ENCODE measurements at places on chromosomes 6 and 20.
A peak's percentile ranks its signal among the peaks of the same experiment; 100 is the strongest.

DNA sequence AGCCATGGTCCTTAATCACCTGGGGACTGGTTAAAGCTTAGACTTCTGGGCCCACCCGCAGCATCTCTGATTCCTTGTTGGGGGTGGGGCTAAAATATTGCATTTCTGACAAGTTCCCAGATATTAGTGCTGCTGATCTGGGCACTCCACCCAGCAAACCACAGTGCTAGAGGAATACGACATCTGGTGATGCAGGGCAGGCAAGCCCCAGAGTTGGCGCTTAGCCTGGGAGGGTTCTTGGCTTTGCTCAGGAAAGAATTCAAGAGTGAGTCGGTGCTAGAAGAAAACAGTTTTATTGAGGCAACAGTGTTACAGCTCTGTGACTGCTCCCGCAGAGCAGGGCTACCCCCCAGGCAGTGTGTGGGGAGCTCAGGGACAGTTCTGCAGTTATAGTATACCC is 210.7 kb downstream of the TFAP2C start:
- DNase-seq = no peak

DNA sequence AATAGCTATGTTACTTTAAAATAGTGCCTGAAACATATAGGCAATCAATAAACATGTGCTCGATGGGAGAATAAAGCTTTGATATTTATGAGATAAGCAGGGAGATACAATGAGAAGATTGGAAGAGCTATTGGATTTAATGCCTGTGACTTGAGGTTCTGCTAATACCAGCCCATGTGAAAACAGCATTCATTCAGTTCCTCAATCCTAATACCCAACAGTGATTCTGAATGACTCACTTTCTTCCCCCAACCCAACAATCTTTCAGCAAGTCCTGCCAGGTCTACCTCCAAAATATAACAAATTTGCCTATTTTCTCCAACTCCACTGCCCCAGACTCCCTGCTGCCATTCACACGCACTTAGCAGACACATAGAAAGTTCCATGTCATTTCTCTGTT is 26.6 kb upstream of the KLHL31 start:
- DNase-seq = no peak

- DNase-seq = no peak
Measured at GRCh38 chr20:14829906-14830305, 492.5 kb upstream of the FLRT3 start.

- no peak for DNase-seq
Measured at GRCh38 chr6:39929733-39930461, 4.4 kb downstream of the MOCS1 start.

GRCh38 chr6:157224951-157225574 is 98.3 kb downstream of the TMEM242 start:
- no peak for DNase-seq

GRCh38 chr20:8398263-8399051 is 266.4 kb downstream of the PLCB1 start:
- DNase-seq = no peak

DNA sequence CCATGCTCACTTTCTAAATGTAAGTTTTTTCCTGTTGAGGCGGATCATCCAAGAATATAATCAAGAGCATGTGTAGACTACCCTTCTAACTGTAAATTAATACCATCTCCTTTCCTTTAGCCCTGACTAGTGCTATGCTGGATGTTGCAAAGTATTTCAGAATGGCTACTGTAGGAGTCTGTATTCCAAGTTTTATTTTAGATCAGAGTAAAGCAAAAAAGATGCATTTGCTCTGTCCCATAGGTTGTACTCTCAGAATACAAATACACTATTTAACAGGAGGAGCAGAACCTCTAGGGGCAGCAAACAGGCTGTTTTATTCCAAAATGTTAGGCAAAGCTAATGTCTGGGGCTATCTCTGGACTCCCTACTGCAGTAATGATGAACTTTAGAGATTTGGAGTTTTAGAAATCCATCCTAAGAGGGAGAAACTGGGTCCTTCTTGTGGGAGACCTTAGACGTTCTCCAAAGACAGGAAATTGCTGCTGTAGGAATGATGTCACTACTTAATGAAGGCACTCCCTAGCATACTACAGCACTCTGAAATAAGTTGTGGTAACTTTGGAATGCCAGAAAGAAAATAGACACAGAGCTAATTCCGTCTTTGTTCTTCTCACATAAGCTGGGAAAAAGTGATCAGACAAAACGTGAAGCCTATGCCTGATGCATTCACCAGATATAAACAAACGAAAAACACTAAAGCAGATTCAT is 392.4 kb upstream of the HS3ST5 start:
- DNase-seq = no peak

- DNase-seq = no peak
Measured at GRCh38 chr6:157996918-157997702, 15.4 kb downstream of the SYNJ2 start.

- DNase-seq = no peak
Measured at GRCh38 chr6:168404560-168404959, 36.4 kb upstream of the SMOC2 start.

DNA sequence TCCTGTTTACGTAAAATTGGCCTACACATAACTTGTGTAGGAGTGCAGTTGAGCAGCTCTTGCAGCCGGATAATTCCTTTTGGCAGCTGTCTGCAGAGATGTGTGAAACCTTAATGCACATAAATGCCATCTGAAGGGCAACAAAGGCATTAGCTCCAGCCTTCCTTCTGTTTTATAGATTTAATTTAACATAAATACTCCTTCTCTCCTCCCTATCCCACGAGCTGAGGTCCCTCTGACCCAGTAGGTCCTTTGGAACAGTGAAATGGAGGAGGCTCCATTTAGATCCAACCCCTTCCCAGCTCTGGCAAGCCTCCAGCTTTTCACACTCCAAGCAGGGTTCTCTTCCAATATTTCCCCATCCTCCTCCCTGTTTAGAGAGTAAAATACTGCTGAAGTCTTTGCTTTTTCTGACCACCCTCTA is 6.5 kb downstream of the PLEKHG1 start:
- no peak for DNase-seq

DNA sequence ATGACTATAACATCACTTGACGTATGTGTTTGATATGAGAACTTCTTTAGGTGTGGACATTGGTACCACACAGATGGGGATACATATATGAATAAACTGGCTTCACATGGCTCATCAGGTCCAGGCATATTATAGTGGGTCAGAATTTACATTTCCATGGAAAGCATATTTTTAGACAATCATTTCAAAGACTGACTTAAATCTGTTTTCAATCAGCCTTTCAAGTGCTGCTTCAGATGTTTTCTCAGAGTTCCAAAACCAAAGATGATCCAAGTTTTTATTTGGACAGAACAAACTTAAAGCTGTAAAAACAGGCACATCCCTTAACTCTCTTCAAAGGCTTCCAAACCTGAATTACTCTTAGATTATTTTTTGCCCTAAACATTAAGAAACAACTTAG is 88.1 kb downstream of the PRSS35 start:
- DNase-seq = no peak

DNA sequence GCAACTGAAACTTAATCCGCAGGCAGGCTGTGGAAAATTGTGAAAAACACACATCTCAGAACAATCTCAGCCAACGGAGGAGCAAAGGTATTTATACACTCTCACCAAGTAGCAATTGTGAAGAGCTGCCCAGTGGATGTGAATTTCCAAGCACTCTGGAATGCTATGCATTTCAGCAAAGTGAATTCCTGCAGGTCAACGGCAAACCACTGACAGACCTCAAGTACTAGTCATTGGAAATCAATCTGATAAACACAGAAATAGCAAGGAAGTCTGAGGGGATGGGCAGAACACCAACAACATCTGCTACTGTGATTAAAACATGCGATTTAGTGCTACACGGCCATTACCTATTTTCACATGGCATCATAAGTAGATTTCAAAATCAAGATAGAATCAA is 429.1 kb downstream of the HTR1B start:
- no peak for DNase-seq

DNA sequence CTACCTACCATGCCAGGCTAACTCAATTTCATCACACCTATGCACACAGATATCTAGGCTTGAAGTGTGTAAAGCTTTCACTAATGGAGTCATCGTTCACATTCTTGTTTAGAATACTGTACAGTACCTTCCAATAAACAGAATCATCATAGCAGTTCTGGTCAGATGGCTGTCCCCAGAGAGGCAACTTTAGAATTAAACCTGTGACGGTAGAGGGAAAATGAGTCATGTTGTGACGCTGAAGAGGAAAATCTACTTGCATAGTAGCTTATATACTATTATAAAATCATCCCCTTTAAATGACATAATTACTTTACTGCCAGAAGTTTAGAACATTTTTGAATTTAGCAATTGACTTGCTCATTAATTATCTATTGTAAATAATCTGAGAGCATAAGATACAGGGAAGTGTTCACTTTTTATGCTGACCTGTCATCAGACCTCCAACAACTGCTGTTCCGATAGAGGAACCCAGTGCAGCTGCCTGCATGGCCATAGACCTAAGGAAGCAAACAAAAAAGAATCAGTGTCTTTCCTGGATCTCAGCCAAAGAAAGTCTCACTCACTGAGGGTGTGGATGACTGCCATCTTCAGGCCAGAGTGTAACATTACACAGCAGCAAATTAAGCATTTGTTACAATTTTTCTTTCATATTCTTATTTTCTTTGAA is 29.8 kb downstream of the RHAG start:
- no peak for DNase-seq

DNA sequence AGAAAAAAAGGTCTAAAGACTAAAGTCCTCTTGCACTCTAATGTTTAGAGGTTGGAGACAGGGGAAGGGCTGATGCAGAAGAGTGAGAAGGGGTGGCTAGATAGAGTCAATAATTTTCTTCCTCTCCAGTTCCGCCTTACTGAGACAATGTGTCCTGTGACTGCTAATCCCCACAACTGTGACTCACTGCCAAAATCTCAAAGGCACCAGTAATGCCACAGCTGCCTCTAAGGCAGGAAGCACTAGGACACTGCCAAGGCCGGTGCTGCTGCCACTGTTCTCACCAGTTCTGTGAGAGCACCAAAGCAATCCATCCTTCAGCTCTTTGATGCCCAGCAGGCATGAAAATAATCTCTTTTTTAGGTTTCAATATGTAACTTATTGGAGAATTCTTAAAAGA is 701.9 kb upstream of the MAP3K7 start:
- DNase-seq = no peak

GRCh38 chr20:18567739-18568091 is 483 bp downstream of the SMIM26 start:
- no peak for DNase-seq

GRCh38 chr20:34334654-34335407 is 28.2 kb upstream of the ITCH start:
- DNase-seq = no peak

DNA sequence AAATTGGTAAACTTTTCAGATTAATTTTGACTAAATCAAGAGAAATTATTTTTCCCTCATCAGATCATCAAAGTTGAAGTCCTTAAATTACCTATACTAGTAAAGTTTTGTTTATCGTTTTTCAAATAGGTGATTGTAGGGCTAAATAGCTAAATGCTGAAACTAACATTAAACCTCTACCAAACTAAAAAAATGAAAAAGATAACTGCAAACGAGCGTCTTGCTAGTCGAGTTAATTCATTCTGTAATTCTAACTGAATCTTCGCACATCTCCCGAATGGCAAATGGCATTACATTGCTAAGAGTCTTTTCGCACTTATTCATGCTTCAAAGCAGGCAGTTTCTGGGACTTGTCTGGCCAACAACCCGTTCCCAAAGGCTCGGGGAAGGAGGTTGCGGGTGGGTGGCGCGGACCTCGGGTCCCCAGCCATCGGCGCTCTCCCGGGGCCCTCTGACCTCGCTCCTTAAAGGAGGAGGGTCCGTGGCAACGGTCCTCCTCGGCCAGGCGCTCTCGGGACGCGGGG is 43.8 kb downstream of the POPDC3 start:
- DNase-seq = no peak

DNA sequence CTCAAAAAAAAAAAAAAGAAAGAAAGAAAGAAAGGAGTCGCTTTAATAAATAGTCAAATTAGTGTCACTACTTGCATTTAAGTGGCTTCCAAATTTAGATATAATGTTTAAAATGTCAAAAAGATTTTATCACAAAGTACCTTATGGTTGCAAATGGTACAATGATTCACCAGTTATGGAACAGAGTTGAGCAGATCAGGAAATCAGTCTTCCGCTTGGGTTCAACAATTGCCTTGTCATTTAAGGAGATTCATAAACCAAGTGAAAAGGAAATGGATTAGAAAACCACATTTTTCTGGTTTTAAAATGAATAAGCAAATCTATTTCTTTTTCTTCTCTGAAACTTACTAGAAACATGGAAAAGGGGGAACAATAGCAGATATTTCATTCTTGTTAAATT is 94.8 kb upstream of the PTPRT start:
- DNase-seq = no peak

- DNase-seq = no peak
Measured at GRCh38 chr6:3948866-3949265, 99.7 kb downstream of the FAM50B start.

- DNase-seq = no peak
Measured at GRCh38 chr20:37405351-37405897, 59.5 kb downstream of the SRC start.

DNA sequence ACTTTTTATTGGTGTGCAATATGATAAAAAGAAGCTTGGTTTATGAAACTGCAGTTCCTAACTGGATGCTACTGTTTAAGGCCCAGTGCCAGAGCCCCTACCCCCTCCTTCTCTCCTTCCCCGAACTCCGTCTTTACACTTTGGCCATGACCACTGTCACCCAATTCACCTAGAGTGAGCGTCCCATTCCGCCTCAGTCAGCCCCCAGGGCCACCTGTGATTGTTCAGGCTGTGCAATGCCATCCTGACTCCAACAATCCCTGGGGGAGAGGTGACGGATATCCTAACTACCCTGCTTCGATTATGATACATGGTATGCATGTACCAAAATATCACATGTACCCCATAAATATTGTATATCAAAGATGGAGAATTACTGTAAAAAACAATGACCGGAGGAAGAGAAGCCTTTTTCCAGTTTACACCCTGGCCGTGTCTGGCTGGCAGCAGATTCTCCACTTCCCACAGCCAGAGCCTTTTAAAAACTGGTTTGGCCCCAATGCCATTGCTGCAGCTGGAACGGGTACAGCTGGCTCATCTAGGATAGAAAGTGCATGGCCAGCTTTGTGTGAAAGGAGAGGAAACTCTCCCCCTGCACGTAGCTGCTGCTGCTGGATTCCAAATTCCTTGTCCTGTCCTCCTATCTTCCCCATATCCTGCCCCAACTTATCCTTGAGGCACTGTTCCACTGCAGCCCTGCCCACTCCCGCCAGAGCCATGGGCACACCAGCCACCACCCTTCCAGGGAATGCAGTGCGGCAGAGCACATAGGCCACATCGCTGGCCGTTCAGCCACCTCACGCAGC is 99.7 kb downstream of the JPH2 start:
- DNase-seq = peak; percentile 52

- DNase-seq = no peak
Measured at GRCh38 chr6:78199044-78199443, 546.2 kb downstream of the MEI4 start.

GRCh38 chr20:25739615-25740320 is 43.1 kb upstream of the ZNF337 start:
- no peak for DNase-seq

DNA sequence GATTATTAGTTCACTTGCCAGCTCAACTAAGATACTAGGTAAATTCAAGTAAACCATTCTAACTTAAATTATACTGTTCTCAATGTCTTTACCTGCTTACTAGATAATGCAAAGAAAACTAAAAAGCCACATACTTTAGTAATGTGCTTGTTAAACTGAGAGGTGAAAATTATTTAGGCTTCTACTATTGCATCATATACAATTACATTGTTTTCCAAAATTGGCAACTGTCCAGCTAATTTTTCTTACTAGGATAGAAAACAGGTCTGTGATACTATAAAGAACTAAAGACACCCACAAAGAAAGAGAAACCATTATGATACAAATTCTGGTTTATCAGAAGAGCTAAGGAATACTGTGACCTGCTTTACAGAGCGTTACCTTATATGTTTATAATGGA is 45.6 kb upstream of the ALDH8A1 start:
- DNase-seq = no peak
